ENCODE measurements at places on chromosomes 5 and 9. TPM values are rescaled to one million over a fixed set of nuclear protein-coding genes. Genes with fewer than 3 reads are reported as not detected.

ROR2 gene
- total RNA-seq: 0.10 TPM

CCNJL gene
- total RNA-seq: 3.6 TPM

PCDHGA11 gene
- total RNA-seq: 0.30 TPM

SPINK14 gene
- total RNA-seq: not detected

TRIP13 gene
- 21.4 TPM for total RNA-seq

ADGRV1 gene
- not detected for total RNA-seq

ARHGEF37 gene
- 3.9 TPM for total RNA-seq

AKNA gene
- 10.7 TPM for total RNA-seq

OXCT1 gene
- total RNA-seq: 47.1 TPM

PLPP7 gene
- not detected for total RNA-seq

GNA14 gene
- not detected for total RNA-seq

FBXO4 gene
- 20.2 TPM for total RNA-seq

TTC39B gene
- 23.3 TPM for total RNA-seq

TOR4A gene
- 20.6 TPM for total RNA-seq

SLCO4C1 gene
- not detected for total RNA-seq

FLT4 gene
- total RNA-seq: not detected

NAIP gene
- 4.1 TPM for total RNA-seq

GPR151 gene
- not detected for total RNA-seq

NME5 gene
- not detected for total RNA-seq

KIF20A gene
- 30.6 TPM for total RNA-seq

CTNND2 gene
- total RNA-seq: not detected

PPP1R26 gene
- total RNA-seq: 19.1 TPM
